ENCODE measurements at places on chromosomes 7 and 10.

DNA sequence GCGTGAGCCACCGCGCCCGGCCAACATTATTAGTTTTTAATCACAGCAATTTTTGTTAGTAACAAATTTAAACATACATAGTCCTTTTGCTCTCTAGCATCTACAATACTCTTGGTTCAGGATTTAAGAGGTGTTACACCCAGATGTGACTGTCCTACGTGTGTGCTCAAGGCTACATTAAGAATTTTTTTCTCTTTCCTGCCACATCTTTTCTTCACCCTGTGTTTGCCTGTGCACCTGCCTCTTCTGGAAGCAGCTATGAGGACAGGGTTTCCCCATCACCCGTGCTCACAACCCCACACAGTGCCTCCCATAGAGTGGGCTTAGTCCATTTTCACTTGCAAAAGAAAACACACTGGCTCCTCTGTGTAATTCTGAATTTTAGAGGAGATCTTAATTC lies 186.7 kb upstream of the KLF6 start:
- DNase-seq: no peak

DNA sequence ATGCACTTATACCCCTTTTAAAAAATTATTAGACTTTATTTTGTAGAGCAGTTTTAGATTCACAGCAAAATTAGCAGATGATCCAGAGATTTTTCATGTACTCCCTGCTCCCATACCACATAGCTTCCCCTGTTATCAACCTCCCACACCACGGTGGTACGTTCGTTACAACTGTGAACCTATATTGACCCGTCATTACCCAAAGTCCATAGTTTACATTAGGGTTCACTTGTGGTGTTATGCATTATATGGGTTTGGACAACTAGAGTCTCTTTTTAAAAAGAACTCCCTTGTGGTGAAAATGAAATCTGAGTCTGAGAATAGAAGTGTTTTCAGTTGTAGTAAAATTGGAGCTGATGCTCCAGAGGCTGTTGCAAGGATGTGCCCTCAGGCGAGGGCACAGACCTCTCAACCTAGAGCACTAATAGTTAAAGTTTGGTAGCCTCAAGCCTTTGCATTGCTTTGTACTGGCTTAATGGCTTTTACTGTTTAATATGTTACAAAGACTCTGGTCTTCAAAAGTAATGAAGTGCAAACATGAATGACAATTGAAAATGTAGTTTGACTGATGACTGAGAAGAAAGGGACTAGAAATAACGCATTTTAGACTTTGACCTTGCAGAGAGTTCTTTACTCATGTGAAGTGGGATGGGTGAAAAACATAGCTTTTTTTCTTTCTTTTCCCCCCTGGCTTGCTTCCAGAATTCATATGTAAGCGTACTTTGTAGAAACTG lies 30.6 kb upstream of the CSTF2T start:
- no peak for DNase-seq

- DNase-seq: no peak
Observed at GRCh38 chr10:112678581-112678980, 231.6 kb downstream of the VTI1A start.

DNA sequence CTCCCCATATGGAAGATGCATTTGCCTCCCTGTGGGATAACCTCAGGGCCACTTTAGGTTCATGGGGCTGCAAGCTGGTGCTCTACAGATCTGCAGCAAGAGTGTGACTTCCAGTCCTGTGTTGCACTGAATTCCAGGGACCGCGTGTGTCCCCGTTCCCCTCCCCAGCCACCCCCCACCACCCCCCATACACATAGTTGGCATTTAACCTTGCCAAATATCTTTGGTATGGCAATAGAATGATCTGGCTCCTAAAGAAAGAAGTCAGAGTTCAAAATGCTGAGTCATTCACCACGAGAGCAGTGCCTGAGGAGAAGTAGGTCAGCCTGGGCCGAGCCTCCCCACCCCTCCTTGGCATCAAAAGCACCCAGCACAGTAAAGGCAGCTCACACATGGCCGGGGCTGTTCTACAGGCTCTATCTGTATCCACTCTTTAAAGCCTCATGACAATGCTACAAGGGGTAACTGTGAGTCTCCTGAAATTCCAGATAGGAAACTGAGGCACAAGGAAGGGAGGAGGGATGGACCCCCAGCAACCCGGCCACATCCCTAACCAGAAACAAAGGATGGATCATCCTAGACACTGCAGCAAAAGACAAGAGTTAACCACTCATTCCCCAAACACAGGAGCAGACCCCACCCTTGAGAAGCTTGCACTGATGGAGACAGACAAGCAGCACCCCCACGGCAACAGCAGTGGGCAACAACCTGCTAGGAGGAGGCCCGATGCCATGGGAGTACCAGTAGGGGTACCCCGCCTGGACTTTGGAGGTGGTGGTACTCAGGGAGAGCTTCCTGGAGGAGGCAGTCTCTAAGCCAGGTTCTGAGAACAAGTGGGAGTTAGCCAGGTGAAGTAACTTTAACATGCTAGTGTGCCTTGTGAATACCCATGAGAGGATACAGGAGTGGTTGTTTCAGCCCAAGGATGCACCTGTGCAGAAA lies 70.3 kb upstream of the NANOS1 start:
- DNase-seq: peak; percentile 67

GRCh38 chr7:99839287-99840021 lies 11.6 kb downstream of the CYP3A43 start:
- DNase-seq: no peak

GRCh38 chr10:6201516-6201975 lies 1.2 kb upstream of the PFKFB3 start:
- DNase-seq: peak; percentile 90

DNA sequence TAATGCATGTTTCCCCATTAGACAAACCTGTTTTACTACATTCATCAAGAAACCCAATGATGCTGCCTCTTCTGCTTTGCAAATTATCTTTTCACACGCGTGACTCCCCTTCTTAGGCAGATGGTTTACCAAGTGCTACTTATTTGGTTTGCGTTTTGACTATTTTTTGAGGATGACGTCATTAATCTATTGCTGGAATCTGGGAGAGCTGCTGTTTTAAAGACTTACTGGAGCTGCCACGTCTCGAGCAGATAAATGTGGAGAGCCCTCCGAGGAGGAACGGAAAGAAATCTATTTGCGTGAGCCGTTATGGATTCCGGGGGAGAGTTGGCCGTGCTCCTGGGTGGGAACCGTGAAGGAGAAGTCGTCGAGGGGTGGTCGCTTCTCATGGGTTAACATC lies 19.7 kb downstream of the INSYN2A start:
- no peak for DNase-seq
